Right forelimb (tissue), 1 donor: ENCODE measurements at places on chromosomes 7 and 10.

DNA sequence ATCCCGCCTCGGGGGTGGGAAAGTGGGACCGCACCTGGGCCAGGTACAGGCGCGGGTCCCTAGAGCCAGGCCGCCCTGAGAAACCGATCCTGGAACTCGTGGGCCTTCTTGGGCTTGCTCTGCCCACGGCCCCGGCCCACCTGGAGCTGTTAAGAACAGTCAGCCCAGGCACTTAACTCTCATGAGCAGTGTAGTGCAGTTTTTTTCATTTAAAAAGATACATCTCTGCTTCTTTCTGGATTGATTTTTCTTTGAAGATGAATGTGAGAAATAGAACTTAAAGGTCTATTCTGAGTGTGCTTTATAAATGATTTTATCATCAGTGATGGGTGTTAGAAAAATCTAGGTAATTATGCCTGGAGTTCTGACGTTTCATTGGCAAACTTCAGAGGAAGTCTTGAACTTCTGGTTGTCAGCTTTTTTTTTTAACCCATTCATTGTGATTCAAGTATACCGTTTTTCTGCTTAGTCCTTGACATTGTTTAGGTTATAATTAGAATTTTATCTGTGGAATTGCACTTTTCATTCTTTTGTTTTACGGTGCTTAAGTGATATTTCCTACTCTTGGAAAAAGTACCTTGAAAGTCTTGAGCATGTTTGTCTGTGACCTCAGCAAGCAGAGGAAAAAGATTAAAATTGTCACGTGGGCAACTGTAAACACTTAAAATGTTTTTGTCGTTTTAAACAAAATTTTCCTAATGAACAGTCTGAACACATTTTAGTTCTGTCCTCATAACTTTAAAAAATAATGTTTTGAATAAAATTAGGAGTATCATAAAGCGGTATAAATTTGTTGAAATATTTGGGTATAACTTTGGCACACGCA lies 906 bp downstream of the CDK1 start:
- DNase-seq: no peak

DNA sequence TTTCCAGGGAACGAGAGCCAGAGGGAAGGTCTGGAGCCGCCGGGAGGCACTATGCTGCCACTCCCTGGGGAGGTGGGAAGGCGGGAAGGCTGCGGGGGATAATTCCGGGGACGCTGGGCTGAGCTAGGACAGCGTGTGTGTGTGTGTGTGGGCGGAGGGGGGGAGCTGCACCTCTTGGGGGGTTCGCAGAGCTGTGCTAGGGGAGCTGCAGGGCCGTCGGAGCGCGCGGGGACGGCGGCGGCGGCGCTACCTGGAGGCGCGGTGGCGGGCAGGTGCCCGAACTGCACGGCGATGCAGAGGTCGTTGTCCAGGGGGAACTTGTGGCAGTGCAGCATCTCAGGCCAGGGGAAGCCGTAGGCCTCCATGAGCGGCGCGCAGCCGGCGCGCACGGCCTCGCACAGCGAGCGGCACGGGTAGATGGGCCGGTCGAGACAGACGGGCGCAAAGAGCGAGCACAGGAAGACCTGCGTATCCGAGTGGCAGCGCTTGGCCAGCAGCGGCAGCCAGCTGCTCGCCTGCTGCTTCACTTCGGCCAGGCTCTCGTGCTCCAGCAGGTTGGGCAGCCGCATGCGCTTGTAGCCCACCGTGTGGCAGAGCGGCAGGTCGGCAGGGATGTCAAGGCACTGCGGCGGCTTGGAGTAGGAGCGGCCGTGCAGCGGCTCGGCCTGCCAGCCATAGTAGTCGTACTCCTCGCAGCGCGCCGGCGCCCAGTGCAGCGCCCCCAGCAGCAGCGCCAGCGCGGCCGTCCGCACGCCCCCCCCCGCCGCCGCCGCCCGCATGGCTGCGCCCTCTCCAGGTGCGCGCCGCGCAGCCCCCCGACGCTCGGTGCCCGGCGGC lies 526 bp downstream of the SFRP5 start:
- no peak for DNase-seq

DNA sequence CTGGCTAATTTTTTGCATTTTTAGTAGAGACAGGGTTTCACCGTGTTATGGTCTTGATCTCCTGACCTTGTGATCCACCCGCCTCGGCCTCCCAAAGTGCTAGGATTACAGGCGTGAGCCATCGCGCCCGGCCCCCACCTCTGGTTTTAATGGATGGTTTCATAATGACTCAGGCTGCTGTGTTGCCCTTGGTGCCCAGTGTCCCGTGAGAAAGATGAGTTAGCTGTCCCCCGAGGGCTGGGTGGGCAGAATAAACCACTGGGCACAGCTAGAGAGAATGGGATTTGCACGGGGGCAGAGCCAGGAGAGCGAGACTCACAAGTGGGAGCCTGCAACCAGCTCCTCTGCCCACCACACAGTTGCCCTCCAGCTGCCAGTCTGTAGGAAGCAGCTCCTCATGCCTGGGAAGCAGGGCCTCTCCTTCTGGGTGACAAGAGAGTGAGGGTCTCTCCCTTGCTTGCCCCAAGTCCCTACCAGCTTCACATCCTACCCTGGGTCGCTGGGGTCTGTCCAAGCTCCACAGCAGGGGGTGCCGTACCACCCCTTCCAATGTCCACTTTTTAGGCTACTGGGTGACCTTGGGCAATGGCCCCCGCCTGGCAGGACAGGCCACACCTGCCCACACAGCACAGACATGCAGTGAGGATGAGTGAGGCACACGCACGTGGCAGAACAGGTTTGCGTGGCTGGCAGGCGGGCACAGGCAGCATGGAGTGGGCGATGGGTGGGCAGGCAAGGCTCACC lies 16.1 kb upstream of the NDST2 start:
- no peak for DNase-seq

- DNase-seq: no peak
Measured at GRCh38 chr7:100446040-100446439, 9.7 kb upstream of the PPP1R35 start.

DNA sequence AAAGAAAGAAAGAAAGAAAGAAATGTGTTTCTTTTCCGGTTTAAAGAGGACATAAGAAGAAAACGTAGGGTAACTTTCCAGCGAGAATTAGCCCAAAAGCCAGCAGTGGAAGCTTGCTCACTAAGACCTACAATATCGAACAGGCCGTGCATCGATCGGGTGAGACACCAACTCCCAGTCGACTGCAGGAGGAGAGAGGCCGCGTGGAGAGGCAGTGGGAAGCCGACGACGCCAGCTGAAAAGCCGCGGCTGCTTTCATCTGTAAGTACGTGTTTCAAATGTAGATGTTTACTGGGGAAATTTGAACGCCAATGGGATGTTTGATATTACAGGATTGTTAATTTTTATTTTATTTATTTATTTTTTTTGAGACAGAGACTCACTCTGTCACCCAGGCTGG lies 28.6 kb upstream of the GIMAP8 start:
- DNase-seq: no peak

- no peak for DNase-seq
Measured at GRCh38 chr10:125568156-125568555, 114.8 kb downstream of the TEX36 start.

DNA sequence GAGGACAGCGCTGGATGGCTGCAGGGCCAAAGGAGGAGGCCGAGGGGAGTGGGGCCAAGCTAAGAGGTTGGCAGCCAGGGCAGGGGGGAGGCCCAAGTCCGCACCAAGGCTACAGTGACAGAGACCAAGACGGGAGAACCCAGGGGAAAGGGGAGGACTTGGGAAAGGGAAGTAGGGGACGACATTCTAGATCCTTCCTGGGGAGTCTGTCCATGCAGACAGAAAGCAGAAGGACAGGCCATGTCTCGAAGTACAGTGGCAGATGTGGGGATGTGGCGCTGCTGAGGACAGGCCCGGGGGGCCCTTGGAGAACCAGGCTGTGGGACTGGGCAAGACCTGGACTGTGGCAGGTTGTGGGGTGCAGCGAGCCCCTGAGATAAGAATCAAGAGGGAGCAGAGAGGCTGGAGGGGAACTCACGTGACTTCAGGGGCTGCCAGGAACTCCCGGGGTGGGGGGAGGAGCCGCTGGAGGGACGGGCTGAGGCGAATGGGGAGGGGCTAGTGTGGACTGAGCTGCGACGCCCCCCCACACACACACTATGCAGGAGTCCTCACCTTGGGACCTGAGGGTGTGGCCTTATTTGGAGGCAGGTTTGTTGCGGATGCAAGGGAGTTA lies 68.5 kb upstream of the TNRC18 start:
- no peak for DNase-seq

- DNase-seq: no peak
Measured at GRCh38 chr10:101612872-101613271, 24.8 kb downstream of the DPCD start.

- DNase-seq: peak; percentile 75
Measured at GRCh38 chr7:114086537-114086913, 167.7 kb upstream of the PPP1R3A start.

DNA sequence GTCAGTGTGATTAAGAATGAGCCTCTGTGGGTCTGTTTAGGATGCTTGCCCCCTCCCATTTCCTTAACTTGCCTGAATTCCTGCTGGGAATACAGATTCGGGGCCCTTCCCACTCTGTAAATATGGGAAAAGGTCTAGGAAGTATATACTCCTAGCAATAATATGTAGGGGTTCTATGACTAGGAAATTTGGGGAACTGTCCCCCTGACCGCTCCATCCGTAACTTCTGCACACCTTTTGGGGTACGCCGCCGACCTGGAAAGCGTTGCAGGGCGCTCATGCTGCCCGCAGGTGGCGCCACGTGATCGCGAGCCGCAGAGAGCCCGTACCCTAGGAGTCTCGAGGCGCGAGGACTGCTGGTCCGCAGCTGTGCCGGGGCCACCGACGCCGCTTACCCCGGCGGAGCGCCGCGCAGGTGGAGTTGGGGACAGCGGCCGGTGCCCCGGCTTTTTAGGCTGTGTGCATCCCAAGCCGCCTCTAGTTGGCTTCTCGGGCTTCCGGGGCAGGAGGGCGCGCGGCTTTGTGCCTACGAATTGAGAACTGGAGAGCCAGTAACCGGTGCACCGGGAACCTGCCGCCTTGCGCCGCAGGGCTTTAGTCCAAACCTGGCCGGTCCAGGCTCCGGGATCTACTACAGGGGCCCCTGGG lies 656 bp upstream of the CNNM2 start:
- no peak for DNase-seq

DNA sequence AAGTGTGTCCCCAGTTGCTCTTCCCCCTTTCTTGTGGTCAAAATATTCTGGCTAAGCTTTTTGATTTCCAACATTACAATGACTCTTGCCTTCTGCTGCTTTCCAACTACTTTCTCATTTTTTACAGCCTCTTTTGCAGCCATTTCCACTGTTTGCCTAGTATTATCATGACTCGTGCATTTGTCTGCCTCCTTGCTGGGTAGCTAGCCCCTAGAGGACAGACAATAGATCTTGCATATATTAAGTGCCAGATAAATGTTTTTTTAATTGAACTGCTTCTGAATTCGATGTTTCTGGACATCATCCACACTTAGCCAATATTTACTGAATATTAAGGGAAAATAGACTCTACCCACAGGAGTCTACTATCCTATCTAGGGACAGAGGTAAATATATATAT lies 124.5 kb downstream of the POU6F2 start:
- no peak for DNase-seq

DNA sequence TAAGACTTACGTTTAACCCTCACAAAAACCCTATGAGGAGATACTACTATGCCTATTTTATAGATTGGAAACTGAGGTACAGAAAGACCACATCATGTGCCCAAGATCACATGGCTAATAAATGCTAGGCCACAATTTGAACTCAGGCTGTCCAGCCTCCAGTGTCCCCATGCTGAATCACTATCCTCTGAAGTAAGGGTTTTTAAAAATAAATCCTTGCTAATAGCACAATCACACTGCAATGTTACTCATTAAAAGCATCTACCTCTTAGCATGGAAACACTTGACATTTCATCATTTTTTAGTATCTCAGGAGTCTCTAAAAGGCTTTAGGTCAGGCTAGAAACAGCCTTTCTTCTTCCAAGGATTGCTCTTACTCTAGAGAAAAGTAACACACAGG lies 50.0 kb upstream of the PPP1R3C start:
- no peak for DNase-seq

DNA sequence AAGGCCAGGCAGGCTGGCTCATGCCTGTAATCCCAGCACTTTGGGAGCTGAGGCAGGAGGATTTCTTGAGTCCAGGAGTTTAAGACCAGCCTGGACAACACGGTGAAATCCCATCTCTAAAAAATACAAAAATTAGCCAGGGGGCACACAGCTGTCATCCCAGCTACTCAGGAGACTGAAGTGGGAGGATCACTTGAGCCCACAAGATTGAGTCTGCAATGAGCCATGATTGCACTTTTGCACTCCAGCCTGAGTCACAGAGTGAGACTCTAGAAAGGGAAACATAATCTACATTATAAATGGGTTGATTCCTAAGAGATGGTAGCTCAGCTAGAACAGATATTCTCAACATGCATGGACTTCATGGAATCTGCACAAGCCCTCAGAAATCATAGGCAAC lies 6.3 kb upstream of the LIPF start:
- DNase-seq: no peak

DNA sequence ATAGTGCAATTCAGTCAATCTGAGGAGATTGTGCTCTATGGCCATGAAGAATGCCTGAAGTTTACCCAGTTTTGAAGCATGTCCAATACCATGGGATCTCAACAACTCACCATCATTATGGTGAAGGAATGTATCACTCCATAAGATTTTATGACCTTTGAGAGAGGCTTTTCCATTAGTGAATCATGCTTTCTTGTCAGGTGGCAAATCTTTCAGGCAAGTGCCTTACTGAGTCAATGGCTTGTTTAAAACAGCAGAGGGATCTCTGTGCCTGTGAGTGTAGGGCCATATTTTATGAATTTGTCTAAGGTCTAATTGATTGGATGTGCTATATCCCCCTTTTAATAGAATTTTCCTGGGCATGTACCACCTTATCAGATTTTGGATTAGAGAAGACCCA lies 131.5 kb downstream of the CCDC7 start:
- DNase-seq: no peak

- DNase-seq: no peak
Measured at GRCh38 chr10:119653209-119653608, 2.0 kb downstream of the BAG3 start.

GRCh38 chr7:67438198-67438882 lies 441.7 kb downstream of the TYW1 start:
- DNase-seq: no peak

DNA sequence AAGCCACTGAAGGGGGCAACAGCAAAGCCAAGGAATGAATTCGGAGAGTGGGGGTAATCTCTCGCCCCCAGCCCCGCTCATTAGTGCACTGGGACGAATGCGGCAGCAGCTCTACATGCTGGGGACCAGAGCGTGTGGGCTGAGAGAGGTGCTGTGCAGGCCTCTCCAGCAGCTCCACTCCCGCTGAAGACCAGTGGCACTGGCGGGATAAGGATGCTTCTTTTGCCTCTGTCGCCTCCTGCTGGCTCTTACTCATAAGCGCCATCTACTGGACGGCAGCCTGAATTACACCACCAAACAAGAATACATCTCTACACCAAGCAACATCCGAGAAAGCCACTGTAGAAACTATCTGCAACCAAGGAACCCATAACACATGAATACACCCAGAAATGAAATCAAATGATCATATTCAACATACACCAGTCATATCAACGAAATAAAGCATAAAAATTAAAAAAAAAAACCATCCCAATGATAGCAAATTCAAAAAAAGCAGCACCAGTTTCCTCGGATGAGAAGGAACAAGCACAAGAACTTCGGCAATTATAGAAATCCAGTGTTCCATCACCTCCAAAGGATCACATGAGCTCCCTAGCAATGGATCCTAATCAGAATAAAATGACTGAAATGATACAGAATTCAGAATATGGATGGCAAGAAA lies 79.0 kb upstream of the TMEM168 start:
- DNase-seq: no peak
